Vagina (tissue), 2 donors: ENCODE measurements at places on chromosomes 12 and 14. TPM values are rescaled to one million over a fixed set of nuclear protein-coding genes. Genes with fewer than 3 reads are reported as not detected.

DNA sequence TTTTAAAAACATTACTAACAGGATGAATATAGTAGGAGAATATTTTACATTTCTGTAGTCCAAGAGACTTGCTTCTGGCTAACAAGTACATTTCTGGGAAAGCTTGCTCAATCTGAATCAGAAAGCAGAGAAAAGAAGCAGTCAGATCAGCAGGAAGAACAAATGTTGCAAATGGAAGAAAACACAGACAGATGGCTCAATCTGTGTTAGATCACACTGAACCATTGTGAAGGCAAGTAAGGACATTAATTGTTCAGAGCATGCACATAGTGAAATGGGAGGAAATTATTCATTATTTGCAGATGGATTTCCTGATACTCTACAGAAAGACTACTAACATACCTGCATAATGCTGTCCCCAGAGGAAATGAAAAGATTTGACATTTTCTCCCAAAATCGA, 65.2 kb upstream of the CNOT2 start:
- H3K27me3 ChIP-seq: no peaks in the 10 kb centered on the region
- H3K4me3 ChIP-seq: no peak overlapping the region

GRCh38 chr12:1782215-1782614, 38.1 kb upstream of the LRTM2 start:
- peaks cover 9% of the 10 kb centered on the region for H3K4me1 ChIP-seq
- H3K27ac ChIP-seq: no peak overlapping the region
- DNase-seq: no peak
- H3K36me3 ChIP-seq: peaks cover 27% of the 10 kb centered on the region
- H3K27me3 ChIP-seq: no peaks in the 10 kb centered on the region

DNA sequence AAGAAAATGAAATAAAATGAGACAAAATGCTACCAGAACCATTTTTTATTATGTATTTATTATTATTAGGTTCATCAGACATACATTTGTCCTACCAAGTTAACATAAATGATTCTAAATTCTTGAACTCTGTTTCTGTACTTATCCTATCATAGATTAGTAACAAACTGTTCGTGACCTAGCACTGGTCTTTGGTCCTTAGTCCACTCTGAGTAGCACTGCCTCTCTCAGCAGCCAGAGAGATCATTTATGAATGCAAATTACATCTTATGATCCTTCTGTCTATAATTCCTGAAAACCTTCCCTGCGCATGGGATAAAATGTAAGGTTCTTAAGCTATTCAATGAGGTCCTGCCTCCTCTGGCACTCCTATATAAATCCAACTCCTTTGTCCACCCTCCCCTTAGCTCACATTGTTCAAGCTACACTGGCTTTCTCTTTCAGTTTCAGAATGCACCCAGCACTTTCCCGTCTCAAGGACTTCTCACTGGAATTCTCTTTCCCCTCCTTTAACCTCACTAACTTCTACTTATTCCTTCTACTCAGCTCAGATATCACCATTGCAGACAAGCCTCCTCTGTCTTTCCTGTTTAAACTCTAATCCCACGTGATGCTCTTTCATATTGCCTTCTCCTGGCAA, 17.1 kb downstream of the PDZRN4 start:
- H3K4me1 ChIP-seq: peaks cover 9% of the 10 kb centered on the region
- H3K27ac ChIP-seq: no peak overlapping the region
- DNase-seq: no peak
- peak overlapping the region; percentile 9 for H3K4me3 ChIP-seq
- H3K27me3 ChIP-seq: no peaks in the 10 kb centered on the region
- no peaks in the 10 kb centered on the region for H3K36me3 ChIP-seq

FZD10 gene
- 5.2 TPM for total RNA-seq

DNA sequence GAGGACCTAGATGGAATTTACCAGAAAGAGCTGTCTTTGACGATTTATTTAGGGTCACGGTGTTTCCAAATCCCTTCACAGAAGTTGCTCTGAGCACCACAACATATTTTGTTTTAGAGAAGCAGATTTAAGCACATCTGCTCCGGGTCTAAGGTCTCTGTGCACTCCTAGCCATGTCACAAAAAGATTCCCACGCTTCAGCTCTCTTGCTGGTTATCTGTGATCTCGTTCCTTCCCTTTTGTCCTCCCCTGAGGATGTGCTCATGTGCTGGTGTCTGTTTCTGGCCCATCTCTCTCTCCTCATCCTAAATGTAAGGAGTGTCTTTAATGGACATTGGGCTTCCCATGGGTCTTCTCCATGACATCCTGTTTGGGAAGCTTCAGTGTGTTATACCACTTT, 53.7 kb upstream of the GNPNAT1 start:
- H3K4me3 ChIP-seq: no peak overlapping the region
- H3K27me3 ChIP-seq: no peaks in the 10 kb centered on the region
- peaks cover 14% of the 10 kb centered on the region for H3K4me1 ChIP-seq
- H3K36me3 ChIP-seq: no peaks in the 10 kb centered on the region

DNA sequence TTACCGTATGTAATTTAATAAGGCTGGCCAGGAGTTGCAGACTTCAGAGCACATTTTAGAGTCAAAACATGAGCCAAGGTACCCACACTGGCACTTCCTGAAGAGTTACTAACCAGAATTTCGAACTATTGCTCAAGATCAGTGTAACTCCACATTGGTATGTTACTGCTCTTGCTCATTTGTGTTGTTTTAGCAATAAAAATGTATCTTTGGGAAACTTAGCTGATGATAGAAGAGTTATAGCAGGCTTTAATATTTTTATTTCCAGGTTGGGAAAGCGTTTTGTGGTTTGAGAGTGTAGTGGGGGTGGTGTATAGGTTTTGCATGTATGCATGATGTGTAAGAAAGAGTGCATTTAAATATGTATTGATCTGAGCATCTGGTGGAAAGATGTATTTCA, 96.6 kb downstream of the SCN8A start:
- H3K36me3 ChIP-seq: no peaks in the 10 kb centered on the region
- H3K27me3 ChIP-seq: no peaks in the 10 kb centered on the region
- no peak overlapping the region for H3K27ac ChIP-seq
- DNase-seq: no peak
- H3K4me3 ChIP-seq: no peak overlapping the region

TMEM253 gene
- not detected for total RNA-seq

CPSF2 gene
- 25.8 TPM for total RNA-seq

GRCh38 chr14:104680806-104681688, 8.4 kb upstream of the INF2 start:
- DNase-seq: no peak
- H3K27ac ChIP-seq: peak overlapping the region; percentile 86
- peak overlapping the region; percentile 20 for H3K4me3 ChIP-seq
- no peaks in the 10 kb centered on the region for H3K36me3 ChIP-seq
- no peaks in the 10 kb centered on the region for H3K27me3 ChIP-seq

DNA sequence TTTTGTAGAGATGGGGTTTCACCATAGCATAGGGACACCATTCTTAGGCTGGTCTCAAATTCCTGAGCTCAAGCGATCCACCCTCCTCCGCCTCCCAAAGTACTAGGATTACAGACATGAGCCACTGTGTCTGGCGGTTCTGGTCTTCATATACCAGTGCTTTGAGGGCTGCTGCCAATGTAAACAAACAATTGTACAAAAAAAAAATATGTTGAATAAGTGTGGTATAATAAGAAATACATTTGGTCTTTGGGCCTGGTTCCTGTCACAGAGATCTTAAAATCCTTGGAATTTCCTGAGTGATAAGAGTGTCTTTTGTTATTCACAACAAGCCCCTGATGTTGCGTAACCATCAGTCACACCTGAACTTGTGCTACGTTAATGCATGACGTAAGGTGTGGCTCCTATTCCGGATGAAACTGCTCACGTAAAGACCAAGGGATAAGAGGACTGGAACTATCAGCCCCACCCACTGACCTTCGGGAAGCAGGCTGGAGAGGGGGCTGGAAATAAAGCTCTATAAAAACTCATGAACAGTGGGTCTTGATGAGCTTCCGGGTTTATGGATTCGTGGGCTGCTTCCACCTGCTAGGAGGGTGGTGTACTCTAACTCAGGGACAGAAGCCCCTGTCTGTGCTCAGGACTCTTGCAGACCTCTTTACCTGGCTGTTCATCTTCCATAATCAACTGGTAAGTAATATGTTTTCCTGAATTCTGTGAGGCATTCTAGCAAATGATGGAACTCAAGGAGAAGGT, 16.5 kb upstream of the RIMKLB start:
- DNase-seq: no peak
- H3K27me3 ChIP-seq: no peaks in the 10 kb centered on the region
- H3K4me1 ChIP-seq: no peaks in the 10 kb centered on the region
- no peak overlapping the region for H3K4me3 ChIP-seq

DNA sequence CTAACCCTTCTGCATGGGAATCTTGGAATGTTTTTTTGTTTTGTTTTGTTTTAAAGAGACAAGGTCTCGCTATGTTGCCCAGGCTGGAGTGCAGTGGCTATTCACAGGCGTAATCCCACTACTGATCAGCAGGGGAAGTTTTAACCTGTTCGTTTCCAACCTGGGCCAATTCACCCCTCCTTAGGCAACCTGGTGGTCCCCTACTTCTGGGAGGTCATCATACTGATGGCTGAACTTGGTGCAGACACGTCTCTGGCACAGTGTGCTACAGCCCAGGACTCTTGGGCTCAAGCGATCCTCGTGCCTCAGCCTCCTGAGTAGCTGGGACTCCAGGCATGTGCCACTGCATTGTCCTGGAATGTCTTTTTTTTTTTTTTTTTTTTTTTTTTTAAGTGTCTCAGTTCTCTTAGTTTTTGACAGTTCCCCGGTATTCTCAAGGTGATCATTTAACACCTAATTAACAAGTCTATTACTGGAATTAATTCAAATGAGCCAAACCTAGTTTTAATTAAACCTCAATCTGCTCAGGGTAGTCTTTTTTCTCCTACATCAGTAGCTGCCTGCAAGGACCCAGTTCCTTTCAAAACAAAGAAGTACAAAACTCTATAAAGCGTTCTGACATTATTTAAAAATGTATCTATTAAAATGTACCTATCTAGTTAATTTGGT, 49.0 kb upstream of the ISM2 start:
- H3K4me1 ChIP-seq: peaks cover 12% of the 10 kb centered on the region
- no peaks in the 10 kb centered on the region for H3K27me3 ChIP-seq
- H3K4me3 ChIP-seq: no peak overlapping the region
- DNase-seq: no peak
- H3K36me3 ChIP-seq: peaks cover 25% of the 10 kb centered on the region
- H3K27ac ChIP-seq: no peak overlapping the region
